ENCODE measurements at places on chromosomes 16 and 17. TPM values are rescaled to one million over a fixed set of nuclear protein-coding genes. Genes with fewer than 3 reads are reported as not detected.

- DNase-seq = no peak
Measured at GRCh38 chr16:2339521-2340484, 725 bp downstream of the ABCA3 start.

Gene SHPK
- polyA plus RNA-seq = 13.2 TPM

Gene RHBDL3
- polyA plus RNA-seq = 1.5 TPM

Gene CFAP97D1
- not detected for polyA plus RNA-seq
